ENCODE measurements at places on chromosomes 2 and 18.

GRCh38 chr18:45553723-45554388, 61.4 kb upstream of the SLC14A2 start:
- no peak for DNase-seq

- no peak for DNase-seq
Measured at GRCh38 chr2:103295591-103295990, 533.8 kb downstream of the TMEM182 start.

DNA sequence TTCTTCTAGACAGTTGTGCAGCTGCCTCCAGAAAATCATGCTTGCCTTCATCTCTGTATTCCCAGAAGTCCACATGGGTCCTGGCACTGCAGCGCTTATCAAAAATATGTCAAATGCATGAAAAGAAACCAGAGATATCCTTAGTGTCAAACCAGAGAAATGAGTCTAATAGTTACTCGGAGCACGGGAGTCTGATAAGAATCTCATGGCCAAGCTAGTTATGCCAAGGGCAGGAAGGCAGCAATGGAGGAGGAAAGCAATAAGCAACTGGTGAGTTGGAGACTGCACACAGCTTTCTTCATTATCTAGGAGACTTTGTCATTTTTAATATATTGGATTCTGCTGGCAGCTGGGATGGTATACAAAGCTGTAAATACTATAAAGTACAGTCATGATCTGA, 38.6 kb downstream of the TRIB2 start:
- DNase-seq: no peak

- DNase-seq: no peak
Measured at GRCh38 chr18:23450022-23450421, 3.1 kb upstream of the RIOK3 start.

DNA sequence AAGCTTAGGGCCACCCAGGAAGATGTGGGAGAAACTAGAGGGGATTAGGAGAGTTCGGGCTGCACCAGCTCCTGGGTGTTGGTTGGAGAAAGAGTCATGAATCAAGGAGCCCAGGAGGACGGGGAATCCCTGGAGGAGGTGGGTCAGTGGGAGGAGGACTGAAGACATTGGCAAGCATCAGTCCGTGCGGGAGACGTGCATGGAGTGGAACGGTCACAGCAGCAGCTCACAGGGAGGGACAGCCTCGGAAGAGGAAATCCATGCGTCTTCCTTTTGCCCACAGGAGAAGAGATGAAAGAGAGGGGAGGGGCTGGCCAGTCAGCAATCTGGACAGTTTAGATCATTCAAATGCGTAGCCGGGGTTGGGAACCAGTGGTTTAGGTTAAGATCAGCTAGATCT, 178.6 kb downstream of the GBX2 start:
- DNase-seq: no peak

- DNase-seq: no peak
Measured at GRCh38 chr2:50355891-50356290, 676.0 kb downstream of the NRXN1 start.

- DNase-seq: no peak
Measured at GRCh38 chr2:80122675-80123074, 181.9 kb downstream of the LRRTM1 start.

GRCh38 chr2:42931818-42932195, 139.4 kb upstream of the HAAO start:
- no peak for DNase-seq

DNA sequence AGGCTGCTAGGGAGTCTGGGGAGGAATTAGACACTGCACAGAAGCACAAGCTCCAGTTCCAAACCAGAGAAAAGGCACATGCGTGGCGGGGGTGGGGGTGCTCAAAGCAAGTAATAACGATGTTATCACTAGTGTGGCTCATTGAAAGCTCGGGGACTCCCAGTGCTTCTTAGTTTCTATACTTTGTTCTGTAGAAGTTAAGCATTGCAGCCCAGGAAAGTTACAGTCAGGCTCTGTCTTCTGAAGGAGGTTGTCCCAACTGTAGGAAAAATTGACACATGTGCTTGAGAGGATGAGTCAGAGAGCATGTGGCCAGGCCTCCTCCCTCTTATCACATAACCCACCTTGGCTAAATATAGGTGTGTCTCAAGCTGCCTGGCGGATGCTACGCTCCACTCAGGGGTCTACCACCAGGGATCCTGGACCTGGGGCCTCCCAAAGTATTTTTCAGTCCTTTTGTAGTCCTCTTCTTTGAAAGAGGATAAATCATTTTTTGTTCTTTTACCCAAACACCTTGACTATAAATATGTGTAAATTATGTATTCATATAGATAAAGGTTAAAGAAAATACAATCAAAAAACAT, 3.8 kb downstream of the GALNT5 start:
- DNase-seq: no peak

- DNase-seq: no peak
Measured at GRCh38 chr2:101064125-101064502, 62.0 kb downstream of the RPL31 start.

DNA sequence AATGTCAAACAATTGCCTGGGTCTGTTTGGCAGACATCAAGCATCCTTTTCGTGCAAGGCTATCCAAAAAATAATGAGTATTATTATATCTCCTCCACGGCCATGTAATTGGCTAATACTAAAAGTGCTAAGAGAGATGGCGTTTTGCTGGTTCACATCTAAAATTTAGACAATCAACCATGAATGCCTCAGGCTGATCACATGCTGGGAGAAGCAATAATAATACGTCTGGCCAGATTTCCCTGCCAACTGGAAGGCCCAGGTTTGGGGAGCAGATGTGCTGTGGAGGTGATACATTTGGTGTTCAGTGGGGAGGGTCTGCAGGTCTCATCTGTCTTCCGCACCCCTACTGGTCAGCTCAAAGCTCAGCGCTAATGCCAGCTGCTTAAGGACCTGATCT, 60.3 kb upstream of the CREB1 start:
- no peak for DNase-seq

DNA sequence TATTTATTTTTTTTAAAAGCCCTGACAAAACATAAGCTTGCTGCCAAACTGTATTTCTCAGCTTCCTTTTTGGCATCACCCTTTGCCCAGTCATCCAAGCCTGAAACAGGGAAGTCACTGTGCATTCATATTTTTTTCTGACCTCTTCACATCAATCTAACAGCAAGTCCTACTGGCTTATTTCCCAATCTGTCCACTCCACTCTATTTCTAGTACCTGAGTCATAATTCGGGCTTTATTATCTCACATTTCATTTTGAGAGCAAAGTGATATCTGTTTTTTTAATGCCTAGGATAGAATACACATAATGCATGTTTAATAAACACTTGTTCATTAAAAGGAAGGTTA, 5.1 kb downstream of the HNMT start:
- no peak for DNase-seq

DNA sequence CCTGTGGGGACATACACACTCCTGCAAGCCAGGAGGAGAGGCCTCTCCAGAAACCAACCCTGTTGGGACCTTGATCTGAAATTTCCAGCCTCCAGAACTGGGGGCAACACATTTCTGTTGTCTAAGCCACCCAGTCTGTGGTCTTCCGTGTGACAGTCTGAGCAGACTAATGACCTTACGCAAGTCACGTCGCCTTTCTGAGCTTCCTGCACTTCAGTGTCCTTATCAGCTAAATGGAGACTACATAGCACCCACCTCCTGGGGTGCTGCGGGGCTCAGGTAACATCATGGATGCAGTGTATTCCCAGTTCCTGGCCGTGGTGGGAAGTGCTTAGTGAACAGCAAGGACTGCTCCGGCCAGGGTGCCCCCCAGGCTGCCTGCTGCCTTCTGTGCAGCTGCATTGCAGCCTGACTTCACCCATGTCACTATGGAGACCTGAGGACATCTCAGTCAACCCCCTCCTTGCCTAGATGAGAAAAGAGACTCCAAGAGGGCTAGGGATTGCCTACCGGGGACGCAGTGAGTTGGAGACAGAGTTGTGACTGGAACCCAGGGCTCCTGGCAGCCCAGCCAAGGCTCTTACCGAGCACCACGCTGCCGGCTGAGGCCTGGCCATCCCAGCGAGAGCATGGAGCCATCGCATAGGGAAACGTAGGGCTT, 61.2 kb upstream of the FZD5 start:
- DNase-seq: no peak

GRCh38 chr2:208250388-208250787, 4.5 kb downstream of the IDH1 start:
- DNase-seq: no peak

GRCh38 chr18:72630991-72631390, 86.8 kb upstream of the CBLN2 start:
- no peak for DNase-seq

DNA sequence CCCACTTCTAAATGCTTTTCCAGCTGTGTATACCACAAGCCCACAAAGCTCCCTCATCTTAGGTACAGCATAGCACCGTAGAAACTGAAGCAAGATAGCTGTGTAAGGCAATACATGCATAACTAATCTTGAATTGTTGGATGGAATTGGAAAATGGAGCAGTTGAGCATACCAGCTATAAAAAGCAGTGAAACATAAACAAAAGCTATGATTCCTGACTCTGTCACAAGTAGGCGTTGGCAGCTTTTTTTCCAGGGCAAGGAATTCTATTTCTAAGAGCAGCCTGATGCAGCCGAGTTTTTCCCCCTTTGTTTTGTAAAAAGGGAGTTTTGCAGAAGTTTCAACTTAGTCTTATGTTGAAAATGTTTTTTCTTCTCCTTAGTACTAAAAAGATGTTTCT, 32.4 kb downstream of the MOGAT1 start:
- DNase-seq: no peak

GRCh38 chr18:12777500-12777944, 74.7 kb downstream of the PSMG2 start:
- no peak for DNase-seq

DNA sequence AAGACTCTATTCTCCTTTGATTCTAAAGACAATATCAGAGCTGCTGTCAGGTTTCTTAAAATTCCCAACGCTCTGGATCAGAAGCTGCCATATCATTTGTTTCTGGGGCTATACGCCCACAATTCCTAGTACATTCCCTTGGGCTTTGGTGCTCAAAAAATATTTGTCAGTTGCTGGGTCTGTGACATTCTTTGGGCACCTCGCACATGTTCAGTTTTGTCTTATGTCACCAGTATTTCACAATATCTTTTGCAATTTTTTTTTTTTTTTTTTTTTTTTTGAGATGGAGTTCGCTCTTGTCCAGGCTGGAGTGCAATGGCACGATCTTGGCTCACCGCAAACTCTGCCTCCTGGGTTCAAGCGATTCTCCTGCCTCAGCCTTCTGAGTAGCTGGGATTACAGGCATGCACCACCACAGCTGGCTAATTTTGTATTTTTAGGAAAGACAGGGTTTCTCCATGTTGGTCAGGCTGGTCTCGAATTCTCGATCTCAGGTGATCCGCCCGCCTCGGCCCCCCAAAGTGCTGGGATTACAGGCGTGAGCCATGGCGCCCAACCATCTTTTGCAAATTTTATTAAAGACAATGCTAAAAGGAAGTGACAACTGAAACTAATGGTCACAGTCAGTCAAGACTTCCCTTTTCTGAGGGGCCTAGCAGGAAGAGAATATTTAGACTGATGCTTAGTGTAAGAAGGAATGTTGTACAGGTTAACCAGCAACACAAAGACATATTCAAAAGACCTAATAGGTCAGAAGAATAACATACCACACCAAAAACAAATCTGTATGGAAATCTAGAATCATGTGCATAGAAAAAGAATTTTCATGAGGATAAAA, 6.8 kb downstream of the ZNF397 start:
- DNase-seq: no peak

GRCh38 chr2:129880309-129880708, 99.2 kb upstream of the RAB6C start:
- DNase-seq: no peak

DNA sequence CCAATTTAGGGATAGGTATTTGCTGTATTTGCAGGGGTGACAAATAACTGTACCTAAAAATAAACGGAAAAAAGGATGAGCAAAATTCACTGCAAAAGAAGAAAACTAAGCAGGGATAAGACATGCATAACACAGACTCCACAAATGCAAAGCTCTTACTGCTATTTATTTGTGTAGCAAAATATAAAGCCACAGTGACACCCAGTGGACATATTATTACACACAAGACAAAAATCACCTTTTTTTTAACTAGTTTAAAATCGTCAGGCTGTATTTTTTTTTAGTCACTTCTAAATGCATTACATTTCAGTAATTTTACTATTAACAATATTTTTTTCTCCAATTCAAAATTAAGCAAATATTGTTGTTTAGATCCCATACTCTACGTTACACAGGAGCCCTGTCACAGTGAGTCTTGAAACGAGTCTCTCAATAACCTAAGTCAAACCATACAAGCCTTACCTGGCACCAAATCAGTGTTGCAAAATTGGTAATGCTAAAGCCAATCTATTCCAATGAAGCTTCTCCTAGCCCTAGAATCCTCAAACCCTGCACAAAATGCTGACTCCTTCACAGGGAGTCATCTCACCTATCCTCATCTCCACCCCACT, 23.7 kb downstream of the METTL4 start:
- DNase-seq: no peak

GRCh38 chr2:189171956-189172609, 7.5 kb downstream of the COL5A2 start:
- DNase-seq: no peak

GRCh38 chr2:79082987-79083386, 4.8 kb downstream of the REG1B start:
- no peak for DNase-seq

GRCh38 chr2:207845202-207845864, 75.6 kb upstream of the FZD5 start:
- DNase-seq: no peak

GRCh38 chr2:191115804-191116203, 35.0 kb downstream of the STAT4 start:
- no peak for DNase-seq

GRCh38 chr2:151946899-151947812, 118.9 kb upstream of the ARL5A start:
- no peak for DNase-seq

DNA sequence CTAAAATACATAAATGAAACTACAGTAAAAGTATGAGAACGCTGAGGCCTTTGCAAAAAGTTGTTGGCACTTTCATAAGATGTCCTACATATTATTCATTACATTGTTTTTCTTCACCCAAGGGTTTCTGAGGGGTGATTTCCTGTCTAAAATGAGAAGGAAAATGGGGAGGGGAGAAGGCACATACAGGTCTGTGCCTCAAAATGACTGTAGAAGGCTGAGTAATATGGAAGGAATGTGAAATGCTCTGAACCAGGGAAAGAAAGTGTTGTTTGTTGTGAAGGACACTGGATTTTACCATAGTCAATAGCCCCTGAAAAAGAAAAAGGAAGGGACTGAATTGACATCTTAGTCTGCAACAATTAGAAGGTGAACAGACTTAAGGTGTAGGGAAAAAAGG, 99.5 kb upstream of the RNF152 start:
- DNase-seq: no peak

GRCh38 chr2:96895746-96896651, 26.1 kb upstream of the SEMA4C start:
- no peak for DNase-seq

DNA sequence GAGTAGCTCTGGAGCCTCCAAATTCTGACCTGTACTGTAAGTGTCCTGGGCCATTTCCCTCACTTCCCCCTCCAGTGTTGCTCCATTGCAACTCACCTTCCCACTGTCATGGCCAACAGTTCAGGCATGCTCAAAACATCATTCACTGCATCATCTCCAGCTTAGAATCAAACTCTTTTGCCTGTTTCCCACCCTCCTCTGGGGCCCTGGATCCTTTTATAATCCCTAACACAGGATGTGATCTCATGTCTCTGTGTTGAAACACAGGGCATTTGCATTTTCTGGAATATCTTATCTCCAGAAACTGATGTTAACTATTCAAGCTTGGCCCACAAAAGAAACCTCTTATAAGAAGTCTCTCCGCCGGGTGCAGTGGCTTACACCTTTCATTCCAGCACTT, 3.0 kb downstream of the DPP4 start:
- no peak for DNase-seq

- DNase-seq: no peak
Measured at GRCh38 chr2:77807531-77808215, 285.5 kb upstream of the LRRTM4 start.

Measured in stimulated activated CD8-positive, alpha-beta memory T cell treated with anti-CD3 and anti-CD28 coated beads, Interleukin-7, amount 100 ng/mL, for 1 hour (primary cell).